ENCODE measurements at places on chromosomes 1 and 21. TPM values are rescaled to one million over a fixed set of nuclear protein-coding genes. Genes with fewer than 3 reads are reported as not detected.

Gene COL6A2
- 63.0 TPM for total RNA-seq

Gene PTPN7
- total RNA-seq, result 2.8 TPM

Gene ENAH
- 151 TPM for total RNA-seq

Gene GBP6
- total RNA-seq, result not detected

Gene OR2T2
- total RNA-seq, result not detected

Gene CD34
- total RNA-seq, result 0.05 TPM

Gene NBL1
- total RNA-seq, result 1.7 TPM

Gene AMY1B
- total RNA-seq, result not detected

Gene KRTAP10-4
- 0.87 TPM for total RNA-seq

Gene TIE1
- total RNA-seq, result 19.5 TPM

Gene IL12RB2
- 2.5 TPM for total RNA-seq

Gene FAM163A
- 0.20 TPM for total RNA-seq

Gene KCNJ15
- 0.14 TPM for total RNA-seq

Gene OR2G6
- not detected for total RNA-seq

Gene DCST1
- total RNA-seq, result not detected

Data from motor neuron (in vitro differentiated cells).